ENCODE measurements at places on chromosomes 2 and 18.

DNA sequence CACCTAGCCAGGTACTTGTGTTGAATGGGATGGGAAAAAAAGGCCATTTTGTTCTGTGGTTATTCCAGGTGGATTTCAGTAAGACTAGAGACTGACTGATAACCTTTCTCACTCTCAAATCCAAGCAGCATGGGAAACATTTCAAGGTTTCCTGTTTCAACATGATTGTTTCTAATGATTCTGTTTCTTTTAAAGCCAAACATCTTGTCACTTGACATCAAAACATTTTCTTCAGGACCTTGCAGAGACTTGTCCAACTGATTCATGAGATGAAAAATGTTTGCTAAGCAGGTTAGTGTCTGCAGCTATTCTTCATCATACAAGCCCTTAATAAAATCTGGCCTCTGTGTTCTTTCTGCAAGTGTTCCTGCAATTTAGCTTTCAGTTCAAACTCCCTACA lies 456.5 kb upstream of the CWC22 start:
- no peak for DNase-seq

- DNase-seq, result no peak
These were observed 7.4 kb upstream of the AGPS start for GRCh38 chr2:177385151-177385550.

- DNase-seq, result no peak
These were observed 8.6 kb upstream of the DES start for GRCh38 chr2:219409619-219410018.

DNA sequence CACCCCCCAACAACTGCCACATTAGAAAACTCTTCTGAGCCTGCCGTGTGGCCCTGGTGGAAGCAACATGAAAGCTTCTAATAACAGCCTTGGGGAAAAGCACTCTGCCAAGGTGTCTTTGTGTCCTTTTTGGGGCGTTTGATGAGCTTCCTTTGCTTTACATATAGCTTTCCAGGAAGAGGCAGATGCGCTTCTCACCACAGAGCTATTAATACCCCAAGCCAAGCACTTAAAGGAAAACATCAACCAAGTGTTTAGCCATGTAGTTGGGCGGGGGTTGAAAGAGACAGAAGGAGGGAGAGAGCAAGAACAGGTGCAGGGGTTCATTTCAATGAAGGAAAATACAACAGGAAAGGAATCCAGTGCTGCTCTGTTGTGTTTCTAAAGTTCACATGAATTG lies 176.1 kb downstream of the VAPA start:
- no peak for DNase-seq

GRCh38 chr2:21067859-21068537 lies 24.1 kb upstream of the APOB start:
- DNase-seq, result peak; percentile 40

DNA sequence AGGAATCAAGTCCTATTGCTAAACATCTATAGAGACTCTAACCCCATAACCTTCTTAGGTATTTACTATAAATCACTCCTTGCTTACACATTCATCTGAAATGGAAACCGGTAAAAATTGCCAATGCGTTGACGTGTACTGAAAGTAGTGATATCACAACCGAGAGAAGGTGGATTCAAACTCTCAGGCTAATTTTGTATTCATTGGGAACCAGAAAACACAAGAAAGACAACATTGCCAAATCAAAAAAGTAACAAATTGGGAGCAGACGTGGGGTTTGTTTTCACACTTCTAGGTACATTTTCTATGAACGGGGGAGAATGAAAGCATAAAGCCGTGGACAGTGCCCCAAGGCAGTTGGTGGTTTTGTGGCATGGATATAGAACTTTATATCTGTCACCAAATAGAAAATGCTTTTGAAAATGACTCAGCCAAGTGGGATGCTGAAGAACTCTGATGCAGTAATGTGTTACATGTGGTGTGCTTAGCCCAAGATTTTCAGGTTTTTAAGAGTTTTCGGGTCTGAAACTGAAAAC lies 155.1 kb upstream of the RASGRP3 start:
- DNase-seq, result no peak

GRCh38 chr2:234666911-234667310 lies 170.0 kb upstream of the ARL4C start:
- DNase-seq, result no peak

DNA sequence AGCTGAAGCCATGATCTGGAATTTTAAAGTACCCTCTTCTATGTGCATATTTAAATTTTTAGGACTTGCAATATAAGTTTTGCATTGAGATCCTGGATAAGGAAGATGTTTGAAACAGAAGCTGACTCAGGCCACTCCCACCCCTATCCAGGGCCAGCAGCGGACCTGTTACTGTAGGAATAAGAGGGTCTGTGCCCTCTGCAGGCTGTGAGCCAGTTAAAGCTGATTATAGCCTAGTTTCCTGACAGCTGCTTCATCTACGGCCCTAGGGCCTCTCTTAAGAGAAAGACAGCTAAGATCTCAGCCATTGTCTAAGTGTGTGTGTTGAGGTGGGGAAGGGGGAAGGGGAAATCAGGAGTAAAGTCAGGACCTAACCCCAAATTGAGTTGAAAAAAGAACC lies 234.0 kb downstream of the HAUS1 start:
- no peak for DNase-seq

DNA sequence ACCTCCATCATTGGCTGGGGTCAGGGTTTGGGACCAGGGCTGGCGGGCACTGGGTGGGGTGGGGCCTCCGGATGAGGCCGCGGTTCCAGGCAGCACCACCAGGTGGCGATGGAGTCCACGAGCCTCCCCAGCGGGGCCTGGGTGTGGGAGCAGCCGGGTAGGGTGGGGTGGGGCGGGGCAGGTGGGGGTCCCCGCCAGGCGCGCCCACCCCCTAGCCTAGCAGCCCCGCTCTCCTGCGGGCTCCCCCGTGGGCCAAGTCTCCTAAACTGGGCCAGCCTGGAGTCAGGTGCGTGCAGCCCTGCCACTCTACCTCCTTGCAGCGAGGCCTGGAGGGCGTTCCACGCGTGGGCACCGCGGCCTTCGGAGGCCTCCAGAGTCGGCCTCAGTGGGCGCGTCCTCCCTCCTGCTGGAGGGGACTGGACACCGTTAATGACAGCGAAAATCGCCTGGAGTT lies 187.5 kb downstream of the TWIST2 start:
- no peak for DNase-seq

- DNase-seq, result no peak
These were observed 788 bp downstream of the USP14 start for GRCh38 chr18:159037-159652.

GRCh38 chr2:37669446-37669845 lies 2.0 kb downstream of the CDC42EP3 start:
- DNase-seq, result no peak

DNA sequence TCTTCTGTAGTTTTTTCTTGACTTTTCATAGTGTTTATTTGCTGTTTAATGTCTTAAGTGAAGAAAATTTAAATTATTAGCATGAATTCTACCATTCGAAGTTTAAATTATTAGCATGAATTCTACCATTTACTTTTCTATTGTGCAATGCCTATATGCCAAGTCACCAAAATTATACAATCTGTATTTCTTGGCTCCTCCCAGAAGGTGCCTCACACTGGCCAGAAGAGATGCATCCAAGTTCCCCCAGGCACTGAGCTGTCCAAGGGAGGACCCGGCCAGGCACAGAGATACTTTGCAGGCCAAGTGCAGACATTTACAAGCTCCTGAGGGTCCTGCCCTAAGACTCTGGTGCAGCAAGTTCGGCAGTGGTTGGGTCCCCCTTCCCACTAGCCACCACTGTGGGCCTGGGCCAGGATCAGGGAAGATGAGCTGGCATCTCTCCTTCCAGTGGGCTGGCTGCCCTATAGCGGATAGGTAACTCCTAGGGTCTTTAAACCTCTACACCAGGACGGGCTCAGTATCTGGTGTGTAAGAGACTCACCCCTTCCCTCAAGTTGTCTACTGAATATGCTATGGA lies 31.3 kb downstream of the TMEM247 start:
- no peak for DNase-seq

DNA sequence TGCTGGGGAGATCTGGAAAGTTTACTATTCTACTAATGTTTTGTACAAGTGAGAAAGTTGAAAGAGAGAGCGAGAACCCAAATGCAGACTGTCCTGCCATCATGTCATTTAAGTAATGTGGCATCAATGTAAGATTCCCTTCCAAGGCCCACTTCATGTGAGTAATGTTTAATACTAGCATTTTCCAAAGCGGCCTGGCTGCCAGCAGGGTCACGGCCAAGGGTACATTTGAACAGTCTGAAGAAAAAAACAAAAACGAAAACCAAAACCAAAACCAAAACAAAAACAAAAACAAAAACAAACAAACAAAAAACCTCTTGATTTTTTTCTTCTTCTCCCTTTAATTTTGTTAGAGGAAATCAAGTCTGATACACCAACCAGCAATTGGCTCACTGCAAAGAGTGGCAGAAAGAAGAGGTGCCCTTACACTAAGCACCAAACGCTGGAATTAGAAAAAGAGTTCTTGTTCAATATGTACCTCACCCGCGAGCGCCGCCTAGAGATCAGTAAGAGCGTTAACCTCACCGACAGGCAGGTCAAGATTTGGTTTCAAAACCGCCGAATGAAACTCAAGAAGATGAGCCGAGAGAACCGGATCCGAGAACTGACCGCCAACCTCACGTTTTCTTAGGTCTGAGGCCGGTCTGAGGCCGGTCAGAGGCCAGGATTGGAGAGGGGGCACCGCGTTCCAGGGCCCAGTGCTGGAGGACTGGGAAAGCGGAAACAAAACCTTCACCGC lies 2.2 kb downstream of the HOXD10 start:
- DNase-seq, result no peak

DNA sequence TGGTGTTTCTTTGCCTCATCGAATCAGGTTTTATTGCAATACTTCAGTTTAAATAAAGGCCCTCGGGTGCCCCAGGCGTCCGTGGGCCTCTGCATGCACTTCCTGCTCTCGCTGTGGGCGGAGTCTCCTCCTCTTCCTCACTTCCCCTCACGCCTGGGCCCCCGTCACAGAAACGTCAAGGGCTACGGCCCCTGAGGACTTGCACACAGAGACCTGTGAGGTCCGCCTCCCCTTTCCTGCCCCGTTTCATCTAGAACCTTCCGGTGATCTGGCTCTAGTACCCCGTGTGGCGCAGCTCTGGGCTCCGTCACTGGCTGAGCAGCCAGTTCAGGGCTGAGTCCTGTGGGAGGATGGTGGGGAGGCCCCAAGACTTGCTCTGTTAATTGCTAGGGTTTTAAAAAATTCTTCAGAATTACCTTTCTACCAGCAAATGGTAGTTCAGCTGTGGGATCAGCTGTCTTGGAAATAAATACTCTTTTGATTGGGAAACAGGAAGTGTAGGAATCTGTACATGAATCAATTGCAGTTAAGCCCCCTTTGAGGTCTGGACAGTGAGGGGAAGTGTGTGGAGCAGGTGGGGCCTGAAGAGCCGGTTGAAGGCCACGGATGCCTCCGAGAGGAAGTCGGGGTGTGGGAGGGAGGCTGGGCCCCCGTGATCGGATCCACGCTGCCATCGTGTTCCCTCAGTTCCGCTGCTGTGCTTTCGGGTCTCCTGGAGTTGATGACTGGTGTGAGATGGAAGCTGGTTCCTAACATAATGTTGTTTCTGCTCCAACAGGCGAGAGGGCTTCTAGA lies 10.2 kb downstream of the NFATC1 start:
- no peak for DNase-seq

- DNase-seq, result no peak
These were observed 166.8 kb upstream of the ID2 start for GRCh38 chr2:8514796-8515758.

- DNase-seq, result no peak
These were observed 3.6 kb downstream of the SPATA3 start for GRCh38 chr2:230999477-230999876.

DNA sequence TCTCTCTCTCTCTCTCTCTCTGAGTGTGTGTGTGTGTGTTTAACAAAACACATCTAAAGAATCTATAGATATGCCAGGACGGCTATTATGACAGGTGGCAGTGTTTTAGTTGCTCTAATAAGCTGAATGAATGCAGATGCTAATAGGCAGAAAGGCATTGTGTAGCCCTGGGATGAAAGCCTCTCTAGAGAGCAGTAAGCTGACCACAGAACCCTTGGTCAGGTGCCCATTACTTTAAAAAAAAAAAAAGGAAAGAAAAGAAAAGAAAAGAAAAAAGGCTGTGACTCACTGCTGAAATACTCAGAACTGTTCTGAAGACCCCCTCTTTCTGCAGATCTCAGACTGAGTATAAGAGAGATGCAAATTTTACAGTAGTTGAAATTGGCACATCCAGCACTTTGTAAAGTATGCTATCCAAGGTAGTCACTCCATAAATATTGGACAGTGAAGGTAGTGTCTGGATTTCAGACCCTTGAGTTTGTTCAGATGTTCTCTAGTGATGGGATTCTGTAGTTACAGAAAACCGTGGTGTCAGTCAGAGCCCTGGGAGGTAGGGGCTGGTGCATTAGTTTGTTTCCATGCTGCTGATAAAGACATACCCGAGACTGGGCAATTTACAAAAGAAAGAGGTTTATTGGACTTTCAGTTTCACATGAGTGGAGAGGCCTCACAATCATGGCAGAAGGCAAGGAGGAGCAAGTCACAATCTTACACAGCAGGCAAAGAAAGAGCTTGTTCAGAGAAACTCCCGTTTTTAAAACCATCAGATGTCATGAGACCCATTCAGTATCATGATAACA lies 30.9 kb downstream of the OSBPL6 start:
- no peak for DNase-seq

Data from PC-9 (cell line).